ENCODE measurements at places on chromosomes 16 and 17.

DNA sequence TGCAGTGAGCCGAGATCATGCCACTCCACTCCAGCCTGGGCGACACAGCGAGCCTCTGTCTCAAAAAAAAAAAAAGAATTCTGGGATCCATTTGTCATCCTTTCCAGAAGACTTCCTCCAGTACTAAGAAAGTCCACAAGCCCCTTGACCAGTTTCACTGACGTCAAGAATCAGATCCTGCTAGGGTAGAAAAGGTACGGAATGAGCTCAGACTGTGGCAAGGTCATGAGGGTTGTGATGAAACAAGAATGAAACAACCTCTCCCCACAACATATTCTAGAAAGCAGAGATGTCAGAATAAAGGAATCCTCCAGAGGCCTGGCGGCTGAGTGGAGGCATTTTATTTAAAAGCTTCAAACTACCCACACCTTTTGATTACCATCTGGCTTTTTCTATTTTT lies 29.9 kb downstream of the TRAF4 start:
- no peak for DNase-seq

DNA sequence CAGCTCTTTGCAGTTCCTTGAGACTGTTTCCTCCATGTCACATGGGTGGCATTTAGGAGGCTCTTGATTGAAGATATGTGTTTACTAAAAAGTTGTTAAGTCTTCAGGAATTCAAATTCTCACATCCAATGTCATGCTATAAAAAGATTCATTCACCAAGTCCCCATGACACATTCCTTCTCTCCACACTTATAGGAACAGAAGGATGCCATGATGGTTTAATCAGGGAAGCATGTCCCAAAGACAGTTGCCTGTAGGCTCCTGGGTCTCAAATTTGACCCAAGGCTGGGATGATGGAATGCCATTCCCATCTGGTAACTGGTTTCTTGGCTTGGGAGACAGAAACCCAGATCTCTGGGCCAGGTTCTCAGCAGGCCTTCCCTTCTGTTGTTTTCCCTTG lies 140.6 kb upstream of the SOX9 start:
- DNase-seq: no peak

- DNase-seq: no peak
Observed at GRCh38 chr16:17403156-17403809, 67.5 kb downstream of the XYLT1 start.

- peak; percentile 53 for DNase-seq
Observed at GRCh38 chr17:49880291-49881053, 32.6 kb upstream of the TAC4 start.

GRCh38 chr17:75406222-75406615 lies 741 bp upstream of the GRB2 start:
- DNase-seq: no peak

GRCh38 chr16:15726715-15727114 lies 76.7 kb downstream of the NDE1 start:
- no peak for DNase-seq

Measured in NCI-H1694 treated with DMSO at 0.1 percent for 48 hours (cell line).